ENCODE measurements at places on chromosomes 16 and 17. TPM values are rescaled to one million over a fixed set of nuclear protein-coding genes. Genes with fewer than 3 reads are reported as not detected.

DNA sequence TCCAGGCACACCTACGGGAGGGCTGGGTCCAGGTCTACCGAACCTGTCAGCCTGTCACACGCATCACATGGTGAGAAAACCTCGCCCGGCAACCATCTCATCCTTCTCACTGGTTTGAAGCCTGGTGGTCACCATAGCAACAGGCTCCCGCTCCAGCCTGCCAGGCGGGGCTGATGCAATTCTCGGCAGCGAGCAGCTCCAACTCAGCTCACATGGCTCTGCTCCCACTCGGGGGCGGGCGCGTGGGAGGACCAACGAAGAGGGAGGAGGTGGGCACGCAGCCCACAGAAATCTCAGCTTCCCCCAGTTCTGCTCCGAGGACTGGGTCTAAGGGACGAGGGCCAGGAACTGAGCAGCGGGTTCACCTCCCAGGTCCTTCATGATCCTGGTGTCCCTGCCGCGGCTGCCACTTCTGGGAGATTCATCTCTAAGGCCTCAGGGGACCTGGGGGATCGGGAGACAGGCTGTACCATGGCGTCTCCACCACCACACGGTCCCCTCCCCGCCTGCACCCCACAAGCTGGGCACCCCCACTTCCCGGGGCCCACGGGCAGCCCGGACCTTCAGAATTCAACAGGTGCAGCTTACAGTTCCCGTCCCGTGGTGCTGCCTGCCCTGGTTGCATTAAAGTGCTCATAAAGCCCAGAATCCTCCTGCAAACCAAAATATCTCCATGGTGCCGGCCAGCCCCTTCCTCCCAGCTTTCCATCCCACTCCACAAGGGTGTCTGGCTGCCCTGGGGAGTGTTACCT, 25.8 kb downstream of the ABR start:
- H3K4me3 ChIP-seq, result no peak overlapping the region
- DNase-seq, result no peak
- peaks cover 10% of the 10 kb centered on the region for H3K36me3 ChIP-seq
- H3K27ac ChIP-seq, result no peak overlapping the region
- H3K27me3 ChIP-seq, result no peaks in the 10 kb centered on the region

GRCh38 chr16:8511464-8511863, 78.8 kb downstream of the TMEM114 start:
- no peak overlapping the region for H3K4me3 ChIP-seq
- H3K36me3 ChIP-seq, result no peaks in the 10 kb centered on the region
- H3K27me3 ChIP-seq, result peaks cover 51% of the 10 kb centered on the region

- no peaks in the 10 kb centered on the region for H3K27me3 ChIP-seq
- H3K4me3 ChIP-seq, result no peak overlapping the region
- DNase-seq, result no peak
- H3K4me1 ChIP-seq, result peaks cover 4% of the 10 kb centered on the region
- H3K27ac ChIP-seq, result no peak overlapping the region
Observed at GRCh38 chr16:59654455-59654854, 920.3 kb upstream of the GOT2 start.

DNA sequence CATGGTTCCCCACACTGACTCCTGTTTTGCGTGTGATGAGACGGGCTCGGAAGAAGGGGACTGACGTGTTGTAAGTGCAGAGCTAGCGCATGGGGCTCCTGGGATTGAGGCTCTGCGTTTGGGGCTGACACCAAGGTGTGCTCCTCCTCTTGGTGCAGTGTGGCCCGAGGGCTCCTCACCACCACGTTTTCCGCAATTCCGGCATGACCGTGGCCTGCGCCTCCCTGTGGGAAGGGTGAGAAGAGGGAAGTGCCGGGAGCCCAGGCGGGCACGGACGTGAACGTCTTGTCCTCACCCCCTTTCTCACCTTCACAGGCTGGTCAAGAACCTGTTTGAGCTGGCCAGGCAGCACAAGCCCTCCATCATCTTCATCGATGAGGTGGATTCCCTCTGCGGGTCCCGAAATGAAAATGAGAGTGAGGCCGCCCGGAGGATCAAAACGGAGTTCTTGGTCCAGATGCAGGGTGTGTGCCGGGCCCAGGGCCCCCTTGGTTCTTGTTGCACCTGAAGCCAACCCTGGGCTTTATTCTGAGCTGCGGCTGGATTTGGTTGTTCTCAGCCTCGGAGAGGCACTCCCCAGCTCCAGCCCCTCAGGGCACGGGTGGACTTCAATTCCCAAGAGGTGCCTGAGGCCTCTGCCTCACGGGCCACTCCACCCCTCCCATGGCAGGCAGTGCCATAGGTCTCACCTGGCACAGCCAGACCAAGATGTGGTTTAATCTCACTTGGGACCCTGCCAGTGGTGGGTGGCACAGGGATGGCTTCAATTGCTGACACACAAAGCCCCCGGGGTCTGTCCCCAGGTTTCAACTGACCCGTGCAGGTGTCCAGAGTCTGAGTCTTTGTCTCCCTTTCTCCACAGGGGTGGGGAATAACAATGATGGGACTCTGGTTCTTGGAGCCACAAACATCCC, 8.9 kb downstream of the VPS4A start:
- H3K4me1 ChIP-seq, result no peaks in the 10 kb centered on the region
- no peaks in the 10 kb centered on the region for H3K27me3 ChIP-seq
- DNase-seq, result no peak
- no peak overlapping the region for H3K4me3 ChIP-seq
- H3K27ac ChIP-seq, result peak overlapping the region; percentile 3

DNA sequence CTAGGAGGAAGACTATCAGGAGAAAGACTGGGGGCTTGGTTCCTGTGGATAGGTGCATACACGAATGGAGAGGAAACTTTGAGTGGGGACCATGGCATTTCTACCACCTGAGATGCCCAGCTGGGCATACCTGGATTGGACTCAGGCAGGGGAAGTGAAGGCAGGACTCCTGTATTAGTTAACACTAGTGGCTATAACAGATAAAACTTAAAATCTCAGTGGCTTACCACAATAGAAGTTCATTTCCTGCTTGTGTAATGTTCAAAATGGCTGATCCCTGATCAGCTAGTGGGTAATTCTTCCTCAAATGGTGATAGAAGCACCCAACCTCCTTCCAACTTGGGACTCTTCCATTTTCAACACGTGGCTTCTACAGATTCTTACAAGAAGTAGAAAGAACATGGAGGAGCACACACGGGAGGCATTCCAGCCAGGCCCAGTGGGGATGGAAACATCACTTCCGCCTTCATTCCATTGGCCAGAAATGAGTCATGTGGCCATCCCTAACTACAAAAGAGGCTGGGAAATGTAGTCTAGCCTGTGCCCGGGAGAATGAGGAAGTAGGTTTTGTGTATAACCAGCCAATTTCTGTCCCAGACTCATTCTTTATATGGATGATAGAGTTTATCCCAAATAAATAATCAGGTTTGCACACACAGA, 112.1 kb downstream of the UTP18 start:
- H3K4me3 ChIP-seq, result no peak overlapping the region
- H3K27ac ChIP-seq, result no peak overlapping the region
- no peaks in the 10 kb centered on the region for H3K4me1 ChIP-seq
- H3K27me3 ChIP-seq, result peaks cover 35% of the 10 kb centered on the region

DNA sequence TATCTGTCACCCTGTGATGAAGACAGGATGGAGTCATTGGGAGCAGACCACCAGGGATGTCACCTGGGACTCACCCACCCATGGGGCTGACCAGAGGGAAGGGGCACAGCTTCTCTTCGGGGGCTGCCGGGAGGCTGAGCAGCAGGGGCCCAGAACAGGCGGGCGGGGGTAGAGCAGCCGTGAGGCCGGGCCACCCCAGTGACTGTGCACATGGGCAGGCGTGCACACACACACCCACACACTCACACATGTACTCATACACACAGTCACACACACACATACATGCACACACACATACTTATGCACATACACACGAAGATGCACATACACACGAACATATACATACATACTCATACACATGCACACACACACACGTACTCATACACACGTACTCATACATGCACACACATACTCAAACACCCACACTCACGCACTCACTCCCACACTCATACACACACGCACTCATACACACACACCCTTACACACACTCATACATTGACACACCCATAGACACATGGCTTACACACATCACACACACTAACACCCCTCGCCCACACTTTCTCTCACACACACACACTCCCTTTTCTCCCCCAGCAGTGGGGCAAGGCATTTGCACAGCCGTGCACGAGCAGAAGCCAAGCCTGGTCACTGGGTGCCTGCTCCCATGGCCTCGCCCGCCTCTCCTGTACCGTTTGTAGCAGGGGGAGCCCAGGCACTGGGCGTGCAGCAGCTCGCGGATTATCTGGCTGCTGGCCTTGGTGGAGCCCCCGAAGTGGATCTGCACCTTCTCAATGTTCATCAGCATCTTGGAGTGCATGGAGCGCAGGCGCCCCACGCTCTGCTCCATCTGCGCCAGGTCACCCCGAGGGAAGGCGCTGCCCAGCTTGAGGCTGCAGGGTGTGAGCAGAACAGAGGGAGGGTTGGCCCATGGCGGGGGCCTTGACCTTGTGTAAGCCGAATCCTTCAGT, 12.4 kb downstream of the UBALD2 start:
- no peak overlapping the region for H3K4me3 ChIP-seq
- peaks cover 14% of the 10 kb centered on the region for H3K4me1 ChIP-seq
- no peak for DNase-seq
- no peaks in the 10 kb centered on the region for H3K27me3 ChIP-seq

DNA sequence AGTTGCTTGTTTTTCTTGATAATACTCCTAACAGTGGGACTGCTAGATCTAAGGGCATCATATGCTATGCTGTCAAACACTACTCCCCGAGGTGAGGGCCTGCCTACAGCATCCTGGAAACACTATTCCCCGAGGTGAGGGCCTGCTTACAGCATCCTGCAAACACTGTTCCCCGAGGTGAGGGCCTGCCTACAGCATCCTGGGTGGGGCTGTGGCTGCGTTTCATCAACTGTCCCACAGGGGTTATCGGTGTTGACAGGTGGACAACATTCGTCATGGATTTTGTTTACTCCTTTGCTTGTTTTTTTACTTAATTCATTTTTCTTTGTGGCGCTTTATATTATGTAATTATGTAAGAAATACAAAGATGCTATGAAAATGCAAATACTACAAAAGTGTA, 22.5 kb downstream of the NPRL3 start:
- no peak overlapping the region for H3K4me3 ChIP-seq
- DNase-seq, result no peak
- peaks cover 20% of the 10 kb centered on the region for H3K36me3 ChIP-seq

GRCh38 chr16:70592106-70592571, 54.2 kb upstream of the IL34 start:
- no peaks in the 10 kb centered on the region for H3K27me3 ChIP-seq
- DNase-seq, result no peak
- H3K36me3 ChIP-seq, result no peaks in the 10 kb centered on the region
- H3K4me3 ChIP-seq, result no peak overlapping the region

- peak overlapping the region; percentile 36 for H3K4me3 ChIP-seq
- no peak for DNase-seq
Observed at GRCh38 chr17:78342449-78343186, 17.3 kb downstream of the SOCS3 start.

GRCh38 chr17:15954222-15954621, 9.3 kb downstream of the ADORA2B start:
- H3K36me3 ChIP-seq, result no peaks in the 10 kb centered on the region
- H3K27ac ChIP-seq, result no peak overlapping the region
- H3K4me3 ChIP-seq, result no peak overlapping the region
- no peak for DNase-seq
- H3K4me1 ChIP-seq, result peaks cover 12% of the 10 kb centered on the region

Gene GP2
- total RNA-seq, result not detected

Gene GJD3
- total RNA-seq, result not detected

Gene NPIPB6
- total RNA-seq, result 6.6 TPM

Gene IL34
- 1.4 TPM for total RNA-seq

Gene G6PC1
- not detected for total RNA-seq

All from mesothelial cell of epicardium (in vitro differentiated cells).